HuH-7 (cell line): ENCODE measurements at places on chromosomes 7 and 10.

DNA sequence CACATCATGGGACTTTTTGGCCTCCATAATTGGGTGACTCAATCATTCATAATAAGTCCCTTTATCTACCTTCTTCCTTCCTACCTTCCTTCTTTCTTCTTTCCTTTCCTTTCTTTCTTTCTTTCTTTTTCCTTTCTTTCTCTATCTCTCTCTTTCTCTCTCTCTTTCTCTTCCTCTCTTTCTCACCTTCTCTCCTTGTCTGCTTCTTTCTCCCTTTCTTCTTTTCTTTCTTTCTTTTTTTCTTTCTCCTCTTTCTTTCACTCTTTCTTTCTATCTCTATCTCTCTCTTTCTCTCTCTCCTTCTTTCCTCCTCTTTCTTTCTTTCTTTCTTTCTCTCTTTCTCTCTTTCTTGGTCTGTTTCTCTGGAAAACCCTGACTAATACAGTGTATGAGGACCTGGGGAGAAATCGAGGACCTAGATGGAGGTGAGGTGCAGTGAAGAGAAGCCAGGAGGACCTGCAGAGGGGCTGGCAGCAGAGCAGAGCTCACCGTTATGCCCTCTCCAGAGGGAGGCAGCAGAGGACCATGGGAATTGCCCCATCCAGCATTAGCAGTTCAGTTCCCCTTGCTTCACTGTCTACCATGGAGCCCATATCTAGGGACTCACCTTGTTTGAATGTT lies 52.7 kb upstream of the BTRC start:
- peak; percentile 70 for DNase-seq

DNA sequence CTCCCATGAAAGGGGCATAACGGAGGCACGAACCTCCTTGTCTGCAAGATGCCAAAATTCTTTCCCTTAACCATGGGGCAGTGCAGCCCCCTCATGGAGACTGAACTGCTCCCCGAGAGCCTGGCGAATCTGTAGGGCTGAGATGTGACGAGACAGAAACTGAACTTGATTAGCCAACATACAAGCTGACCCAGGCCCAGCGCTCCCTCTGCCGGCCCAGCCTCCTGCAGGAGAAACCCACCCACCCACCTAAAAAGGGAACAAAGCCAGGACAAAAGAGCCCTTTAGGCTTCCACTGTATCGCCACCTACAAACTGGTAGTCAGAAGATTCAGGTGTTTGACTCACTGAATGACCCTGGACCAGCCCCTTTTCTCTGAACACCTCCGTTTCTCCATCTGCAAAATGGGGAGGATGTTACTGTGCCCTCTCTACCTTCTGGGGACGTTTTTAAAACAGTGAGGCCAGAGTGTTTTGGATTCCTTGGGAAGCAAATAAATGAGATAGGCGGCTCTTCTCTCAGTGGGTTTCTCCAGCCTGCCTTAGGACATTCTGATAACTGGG lies 58.4 kb downstream of the C10orf105 start:
- DNase-seq, result no peak

DNA sequence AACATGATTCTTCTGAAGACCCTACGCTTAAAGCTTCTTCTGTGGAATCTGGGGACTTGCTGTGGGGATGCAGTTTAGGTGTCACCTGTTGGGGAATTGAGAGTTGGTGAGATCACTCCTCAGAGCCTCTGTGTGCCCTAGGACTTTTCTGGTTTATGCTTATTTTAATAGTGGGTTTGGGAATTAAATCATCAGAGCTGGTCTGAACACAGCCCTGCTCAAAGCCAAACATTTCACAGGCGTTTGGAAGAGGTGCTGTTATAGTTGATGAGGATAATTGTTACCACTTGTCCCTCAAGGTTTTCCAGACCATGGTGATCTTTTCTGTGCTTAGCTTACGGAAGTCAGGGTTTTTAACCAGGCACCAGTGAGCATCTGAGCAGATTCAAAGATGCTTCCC lies 106.1 kb downstream of the EBLN1 start:
- no peak for DNase-seq

GRCh38 chr7:101129603-101130117 lies 2.8 kb downstream of the SERPINE1 start:
- DNase-seq, result no peak
